Left ventricle myocardium superior (tissue), 1 donor: ENCODE measurements at places on chromosomes 7 and 10.

- DNase-seq = no peak
Measured at GRCh38 chr10:125775491-125776106, at the start of gene MMP21. Gene MMP21 (minus strand): TSS chr10:125775821. CDS start chr10:125775821, 0 bp downstream.

DNA sequence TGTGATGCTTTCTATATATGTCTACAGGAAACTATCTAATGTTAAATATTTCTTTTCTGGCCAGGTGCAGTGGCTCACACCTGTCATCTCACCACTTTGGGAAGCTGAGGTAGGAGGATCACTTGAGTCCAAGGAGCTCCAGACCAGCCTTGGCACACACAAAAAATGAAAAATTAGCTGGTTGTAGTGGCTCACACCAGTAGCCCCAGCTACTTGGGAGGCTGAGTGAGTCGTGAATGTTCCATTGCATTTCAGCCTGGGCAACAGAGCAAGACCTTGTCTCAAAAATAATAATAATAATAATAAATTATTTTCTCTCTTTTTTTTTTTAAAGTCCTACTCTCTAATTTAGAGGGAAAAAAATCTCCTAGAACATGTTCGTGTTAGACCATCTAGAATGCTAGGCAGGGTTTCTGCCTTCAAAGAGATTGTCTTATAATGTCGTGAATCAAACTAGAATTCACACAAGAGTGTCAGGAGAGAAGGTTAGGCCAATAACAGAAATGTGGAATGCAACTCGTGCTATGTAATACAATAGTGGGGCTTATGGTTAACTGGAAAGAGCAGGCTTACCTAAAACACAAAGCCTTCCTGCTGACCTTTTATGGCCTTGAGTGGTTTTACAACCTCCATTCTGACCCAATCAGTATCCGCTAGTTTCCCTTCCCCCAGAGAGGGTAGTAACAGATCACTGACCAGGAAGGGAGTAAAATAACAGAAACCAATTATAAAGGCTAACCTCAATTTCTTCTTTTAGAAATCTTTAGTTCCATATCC is 46.3 kb downstream of the MYOF start:
- no peak for DNase-seq

GRCh38 chr7:42618651-42619360 is 293.1 kb downstream of the C7orf25 start:
- DNase-seq = no peak

GRCh38 chr10:5628451-5629302 is 37.7 kb downstream of the ASB13 start:
- DNase-seq = no peak

GRCh38 chr10:80281784-80282765 is 7.4 kb downstream of the MAT1A start:
- DNase-seq = no peak

DNA sequence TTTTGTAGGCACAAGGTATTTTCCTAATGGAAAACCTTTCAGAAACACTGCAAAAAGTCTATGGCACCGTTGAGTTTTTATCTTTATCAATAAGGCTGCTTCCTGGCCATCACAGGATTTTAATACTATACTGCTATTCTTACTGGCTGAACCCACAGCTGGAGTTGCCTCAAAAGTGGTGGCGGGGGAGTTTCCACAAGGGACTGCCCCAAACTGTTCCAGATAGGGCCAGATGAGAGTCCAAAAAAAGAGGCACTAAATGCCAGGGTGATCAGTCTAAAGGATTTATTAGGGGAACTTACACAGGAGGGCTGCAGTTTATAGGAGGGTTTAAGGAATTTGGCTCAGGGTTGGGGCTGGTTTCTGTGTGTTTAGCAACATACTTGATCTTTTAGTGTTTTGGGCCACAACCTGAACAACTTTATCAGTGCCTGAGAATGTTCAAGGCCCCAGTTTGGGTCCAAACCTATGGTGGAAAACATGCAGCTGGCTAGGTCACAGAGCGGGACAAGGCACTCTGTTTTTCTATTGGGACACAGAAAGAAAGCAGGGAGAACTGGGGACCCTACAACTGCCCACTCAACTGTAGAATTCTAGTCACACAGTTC is 41.4 kb downstream of the STAM start:
- no peak for DNase-seq

DNA sequence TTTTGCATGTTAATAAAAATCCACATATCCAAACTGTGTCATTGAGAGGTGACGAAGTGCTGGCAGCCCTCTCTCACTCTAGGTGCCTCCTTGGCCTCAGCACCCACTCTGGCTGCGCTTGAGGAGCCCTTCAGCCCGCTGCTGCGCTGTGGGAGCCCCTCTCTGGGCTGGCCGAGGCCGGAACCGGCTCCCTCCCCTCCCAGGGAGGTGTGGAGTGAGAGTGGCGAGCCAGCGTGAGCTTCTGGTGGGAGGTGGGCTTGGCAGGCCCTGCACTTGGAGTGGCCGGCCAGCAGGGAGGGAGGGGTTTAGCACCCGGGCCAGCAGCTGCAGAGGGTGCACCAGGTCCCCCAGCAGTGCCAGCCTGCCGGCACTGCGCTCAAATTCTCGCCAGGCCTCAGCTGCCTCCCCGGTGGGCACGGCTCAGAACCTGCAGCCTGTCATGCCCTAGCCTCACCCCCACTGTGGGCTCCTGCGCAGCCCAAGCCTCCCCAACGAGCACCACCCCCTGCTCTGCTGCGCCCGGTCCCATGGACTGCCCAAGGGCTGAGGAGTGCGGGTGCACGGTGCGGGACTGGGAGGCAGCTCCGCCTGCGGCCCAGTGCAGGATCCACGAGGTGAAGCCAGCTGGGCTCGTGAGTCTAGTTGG is 11.1 kb downstream of the YAE1 start:
- no peak for DNase-seq

DNA sequence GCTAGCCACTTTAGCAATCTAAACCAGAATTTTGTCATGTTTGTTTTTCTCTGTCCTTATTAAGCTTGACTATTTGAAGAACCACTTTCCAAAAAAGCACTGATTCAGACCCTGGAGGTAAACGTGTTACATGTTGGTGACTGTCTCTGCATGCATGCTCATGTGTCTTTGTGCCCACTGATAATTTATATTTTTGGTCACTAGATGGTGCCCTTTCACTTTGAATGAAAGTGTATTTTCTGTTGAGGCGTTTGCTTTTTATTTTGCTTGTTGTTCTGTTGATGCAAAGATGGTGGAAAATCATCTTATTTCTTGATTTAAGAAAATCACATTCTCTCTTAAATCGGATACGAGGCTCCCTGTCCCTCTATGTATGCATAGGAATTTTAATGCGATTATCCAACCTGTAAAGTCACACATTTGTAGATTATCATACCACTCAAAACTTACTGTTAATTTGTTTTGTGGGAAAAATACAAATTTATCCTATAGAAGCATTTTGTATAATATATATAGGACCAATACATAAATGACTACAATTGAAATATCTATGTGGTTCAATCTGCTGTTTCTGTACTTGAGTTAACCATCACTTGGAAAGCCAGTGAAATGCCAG is 269.3 kb downstream of the BICC1 start:
- DNase-seq = no peak

DNA sequence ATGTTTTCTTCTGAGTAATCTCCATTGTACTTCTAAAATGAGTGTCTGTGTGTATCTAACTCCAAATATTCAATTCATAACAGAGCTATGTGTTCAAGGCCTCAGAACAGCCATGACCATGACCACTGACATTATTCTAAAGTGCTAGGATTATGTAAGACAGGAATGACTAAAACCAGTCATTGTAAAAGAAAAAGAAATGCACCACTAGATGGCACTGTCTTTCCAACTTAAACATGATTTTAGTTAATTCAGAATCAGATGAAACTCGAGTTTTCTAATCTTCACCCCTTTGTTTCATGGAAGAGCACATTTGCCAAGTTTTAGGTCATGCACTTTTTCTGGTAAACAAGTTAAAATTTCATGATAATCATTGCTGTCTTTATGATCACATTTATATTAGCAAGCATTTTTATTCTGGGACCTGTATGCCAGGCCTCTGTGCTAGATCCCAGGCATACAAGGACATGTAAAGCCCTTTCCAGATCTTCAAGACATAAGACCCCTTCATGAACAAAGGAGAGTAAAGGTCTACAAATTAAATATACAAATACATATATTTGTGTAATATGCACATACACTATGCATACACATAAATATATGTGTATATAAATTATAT is 26.1 kb upstream of the RSU1 start:
- DNase-seq = no peak

DNA sequence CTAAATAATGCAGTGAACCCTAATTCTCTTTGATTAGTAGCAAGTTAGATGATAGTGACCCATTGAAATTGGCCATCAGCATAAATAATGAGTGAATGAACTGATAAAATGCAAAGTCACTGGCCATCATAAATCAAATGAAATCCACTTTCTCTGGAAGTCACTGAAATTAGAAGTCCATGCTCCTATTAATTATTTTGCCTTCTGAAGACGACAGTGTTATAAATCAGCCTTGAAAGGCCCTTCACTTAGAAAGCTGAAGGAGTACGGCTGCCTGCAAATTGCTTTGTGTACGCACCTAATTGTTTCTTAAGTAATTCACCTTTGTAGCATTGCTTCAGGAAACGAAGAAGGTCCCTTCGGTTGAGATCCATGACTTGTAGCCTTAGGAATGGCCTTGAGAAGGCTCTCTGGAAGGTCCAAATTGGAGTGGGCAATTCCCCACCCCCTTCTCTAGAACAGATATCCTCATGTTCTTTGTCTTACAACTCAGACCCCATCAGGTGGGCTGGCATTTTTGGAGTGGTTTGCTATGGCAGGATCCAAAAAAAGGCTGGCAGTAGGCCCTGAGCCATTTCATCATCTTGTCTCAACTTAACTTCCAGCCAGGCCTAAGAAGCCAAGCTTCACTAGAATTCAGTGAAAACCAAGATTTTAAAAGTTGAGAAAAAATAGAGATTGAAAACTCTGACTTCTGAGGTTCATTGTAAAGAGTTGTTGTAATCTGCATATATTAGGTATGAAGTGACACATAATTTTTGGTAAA is 420.3 kb downstream of the LRMDA start:
- no peak for DNase-seq

- DNase-seq = no peak
Measured at GRCh38 chr10:34528320-34528719, 286.8 kb downstream of the PARD3 start.

DNA sequence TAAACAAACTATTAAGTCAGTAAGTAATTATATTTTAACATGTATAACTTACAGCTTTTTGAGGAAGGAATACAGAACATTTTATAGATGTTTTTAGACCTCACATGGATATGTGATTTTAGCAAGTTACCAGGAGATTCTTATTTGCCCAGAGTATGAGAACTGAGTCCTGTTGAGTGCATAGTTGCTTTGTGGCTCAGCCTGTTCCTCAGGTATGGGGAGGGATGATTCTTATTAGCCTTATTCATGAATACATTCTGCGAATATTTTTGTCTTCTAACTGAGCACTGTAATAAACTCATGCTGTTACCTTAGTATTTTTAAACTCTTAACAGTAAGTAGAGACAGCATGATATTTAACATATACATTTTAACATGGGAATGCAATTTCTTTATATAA is 17.9 kb downstream of the BTAF1 start:
- DNase-seq = no peak

DNA sequence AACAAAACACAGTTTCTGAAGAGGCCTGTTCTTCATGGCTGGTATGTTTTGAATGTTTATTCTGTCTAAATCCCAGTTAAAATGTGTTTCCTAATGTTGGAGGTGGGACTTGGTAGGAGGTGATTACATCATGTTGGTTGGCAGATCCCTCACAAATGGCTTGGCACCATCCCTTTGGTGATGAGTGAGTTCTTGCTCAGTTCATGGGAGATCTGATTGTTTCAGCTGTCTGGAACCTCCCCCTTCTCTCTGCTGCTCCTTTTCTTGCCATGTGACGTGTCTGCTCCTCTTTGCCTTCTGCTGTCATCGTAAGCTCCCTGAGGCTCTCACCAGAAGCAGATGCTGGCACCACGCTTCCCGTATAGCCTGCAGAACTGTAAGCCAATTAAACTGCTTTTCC is 383.6 kb upstream of the TPK1 start:
- no peak for DNase-seq

DNA sequence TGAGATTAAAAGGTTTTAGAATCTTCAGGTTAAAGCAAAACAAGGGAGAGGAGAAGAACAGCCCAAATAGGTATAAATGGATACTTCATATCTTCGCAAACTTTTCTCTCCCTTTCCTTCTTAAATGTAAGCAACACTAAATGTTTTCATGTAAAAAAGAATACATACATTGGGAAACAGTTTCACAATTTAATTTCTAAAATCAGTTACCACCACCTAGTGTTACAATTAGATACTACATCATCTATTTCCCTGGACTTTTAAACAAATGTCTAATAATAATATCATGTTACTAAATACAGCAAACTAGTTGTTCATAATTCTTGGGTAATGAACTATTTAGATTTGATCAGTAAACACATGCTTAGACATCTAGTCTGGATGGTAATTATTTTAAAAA is 35.8 kb downstream of the MINDY3 start:
- DNase-seq = no peak

GRCh38 chr10:132229834-132230556 is 43.2 kb downstream of the DPYSL4 start:
- no peak for DNase-seq

GRCh38 chr10:122878799-122879338 is 512 bp downstream of the FAM24B start:
- DNase-seq = no peak

- DNase-seq = no peak
Measured at GRCh38 chr7:23759671-23760391, 49.8 kb downstream of the STK31 start.

GRCh38 chr7:23852135-23852534 is 142.1 kb downstream of the STK31 start:
- no peak for DNase-seq

DNA sequence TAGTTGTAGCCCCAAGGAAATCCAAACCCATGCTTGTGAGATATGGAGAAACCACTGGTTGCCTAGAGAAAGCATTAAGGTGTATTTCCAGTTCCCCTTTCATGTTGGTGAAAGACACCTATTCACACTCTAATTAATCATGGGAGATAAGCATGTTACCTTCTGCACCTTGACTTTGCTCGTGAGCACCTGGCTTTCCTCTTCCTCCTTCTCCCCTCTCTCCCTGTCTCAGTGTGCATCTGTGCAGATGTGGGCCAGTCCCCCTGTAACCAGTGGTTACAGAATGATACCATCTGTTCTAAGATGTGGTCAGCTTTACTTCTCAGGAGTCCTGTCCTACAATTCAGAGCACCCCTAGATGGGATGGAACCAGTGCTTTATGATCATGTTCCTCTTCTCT is 160.6 kb downstream of the LCOR start:
- no peak for DNase-seq

GRCh38 chr10:3014968-3015367 is 52.4 kb upstream of the PFKP start:
- DNase-seq = no peak

- no peak for DNase-seq
Measured at GRCh38 chr10:16304311-16304710, 132.5 kb upstream of the PTER start.

GRCh38 chr7:146956853-146957252 is 840.3 kb downstream of the CNTNAP2 start:
- DNase-seq = no peak

- DNase-seq = no peak
Measured at GRCh38 chr7:138864667-138865066, 66.7 kb upstream of the ATP6V0A4 start.

- no peak for DNase-seq
Measured at GRCh38 chr7:13416544-13416943, 572.9 kb downstream of the ETV1 start.

- DNase-seq = no peak
Measured at GRCh38 chr10:974785-975074, 13.5 kb upstream of the GTPBP4 start.
